ENCODE measurements at places on chromosomes 7 and 10.

DNA sequence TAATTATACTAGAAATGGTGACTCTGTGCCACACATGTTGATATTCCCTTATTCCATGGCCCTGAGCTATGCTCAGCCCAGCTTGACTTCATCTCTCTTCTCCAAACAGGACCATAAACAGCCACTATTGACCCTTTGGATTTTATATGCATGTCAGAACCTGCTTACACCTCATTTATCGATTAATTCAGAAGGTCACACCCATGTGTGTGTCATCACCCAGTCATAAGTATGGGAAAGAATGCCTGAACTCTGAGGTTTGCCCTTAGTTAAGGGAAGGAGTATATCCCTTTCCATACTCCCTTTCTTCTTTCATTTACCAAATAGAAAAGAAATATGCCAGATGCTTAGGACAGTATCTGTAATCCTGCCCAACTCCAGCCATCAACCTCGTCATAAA lies 602.3 kb downstream of the SORCS3 start:
- DNase-seq, result no peak

GRCh38 chr7:37097276-37097675 lies 351.4 kb downstream of the ELMO1 start:
- no peak for DNase-seq

GRCh38 chr10:6498771-6499170 lies 81.3 kb downstream of the PRKCQ start:
- DNase-seq, result peak; percentile 52

- DNase-seq, result no peak
Measured at GRCh38 chr10:13944823-13945222, 358.1 kb downstream of the PRPF18 start.

DNA sequence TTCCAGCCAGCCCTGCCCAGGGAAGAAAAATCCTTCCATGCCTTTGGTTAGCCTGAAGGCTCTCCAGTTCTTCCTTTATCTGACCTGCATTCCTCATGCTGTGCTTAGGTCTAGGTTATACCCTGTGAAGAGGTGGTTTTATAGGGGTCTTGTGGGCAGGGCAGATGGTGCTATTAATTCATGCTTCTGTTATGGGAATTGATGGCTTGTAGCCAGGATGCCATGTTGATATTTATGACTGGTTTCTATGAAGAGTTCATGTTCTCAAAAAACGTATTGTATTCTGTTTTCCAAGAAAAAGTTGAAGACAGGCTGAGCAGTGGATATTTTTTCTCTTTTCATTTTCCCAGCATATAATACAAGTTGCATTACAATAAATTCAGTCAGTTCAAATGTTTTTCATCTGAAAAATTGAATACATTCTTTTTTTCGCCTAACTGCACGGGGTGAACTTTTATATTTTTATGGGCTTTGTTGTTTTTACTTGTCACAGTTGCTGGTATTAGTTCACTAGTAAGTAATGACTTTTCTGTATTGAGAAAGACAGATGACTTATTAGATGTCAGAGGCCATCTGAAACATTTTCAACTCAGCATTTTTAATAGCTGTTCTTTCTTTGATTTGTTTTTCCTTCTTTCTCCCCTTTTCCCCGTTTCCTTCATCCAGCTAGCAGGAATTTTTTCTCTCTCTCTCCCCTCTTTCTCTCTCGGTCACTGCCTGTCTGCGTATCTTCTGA lies 322.8 kb downstream of the LRMDA start:
- no peak for DNase-seq

GRCh38 chr10:15265056-15265455 lies 96.6 kb upstream of the NMT2 start:
- no peak for DNase-seq

DNA sequence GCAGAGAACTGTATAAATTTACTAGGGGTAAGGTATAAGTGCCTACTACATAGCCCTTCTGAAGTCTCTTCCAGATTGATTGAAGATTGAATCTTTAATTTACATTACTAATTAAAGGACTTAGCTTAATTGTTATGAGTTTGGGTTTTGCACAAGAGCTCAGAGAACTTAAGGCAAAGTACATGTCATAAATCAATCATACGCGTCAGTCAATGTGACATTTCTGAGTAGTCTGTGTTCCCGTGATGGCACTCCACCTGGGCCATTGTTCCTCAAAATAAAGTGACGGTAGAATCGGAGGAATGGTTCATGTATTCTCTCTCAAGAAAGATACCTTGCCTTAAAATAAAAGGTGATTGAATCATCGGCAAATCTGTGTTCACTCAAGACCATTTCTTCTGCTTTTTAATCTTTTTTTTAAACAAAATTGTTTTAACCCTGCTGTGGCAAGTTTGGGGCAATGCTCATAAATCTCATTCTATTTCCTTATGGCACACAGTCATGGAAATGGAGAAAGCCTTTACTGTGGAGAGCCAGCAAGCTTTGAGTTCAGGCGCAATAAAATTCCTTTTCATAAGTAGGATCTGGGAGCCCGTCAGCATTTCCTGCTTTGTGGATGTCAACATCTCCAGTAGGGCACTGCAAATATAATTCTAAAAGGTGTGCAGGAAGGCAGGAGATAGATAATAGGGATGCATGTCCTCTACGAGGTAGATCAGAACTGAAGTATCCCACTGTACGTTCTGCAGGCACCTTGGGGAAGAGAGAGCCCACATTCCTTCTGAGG lies 427.4 kb downstream of the GATA3 start:
- no peak for DNase-seq

- DNase-seq, result peak; percentile 20
Measured at GRCh38 chr10:6409971-6410643, 170.0 kb downstream of the PRKCQ start.

DNA sequence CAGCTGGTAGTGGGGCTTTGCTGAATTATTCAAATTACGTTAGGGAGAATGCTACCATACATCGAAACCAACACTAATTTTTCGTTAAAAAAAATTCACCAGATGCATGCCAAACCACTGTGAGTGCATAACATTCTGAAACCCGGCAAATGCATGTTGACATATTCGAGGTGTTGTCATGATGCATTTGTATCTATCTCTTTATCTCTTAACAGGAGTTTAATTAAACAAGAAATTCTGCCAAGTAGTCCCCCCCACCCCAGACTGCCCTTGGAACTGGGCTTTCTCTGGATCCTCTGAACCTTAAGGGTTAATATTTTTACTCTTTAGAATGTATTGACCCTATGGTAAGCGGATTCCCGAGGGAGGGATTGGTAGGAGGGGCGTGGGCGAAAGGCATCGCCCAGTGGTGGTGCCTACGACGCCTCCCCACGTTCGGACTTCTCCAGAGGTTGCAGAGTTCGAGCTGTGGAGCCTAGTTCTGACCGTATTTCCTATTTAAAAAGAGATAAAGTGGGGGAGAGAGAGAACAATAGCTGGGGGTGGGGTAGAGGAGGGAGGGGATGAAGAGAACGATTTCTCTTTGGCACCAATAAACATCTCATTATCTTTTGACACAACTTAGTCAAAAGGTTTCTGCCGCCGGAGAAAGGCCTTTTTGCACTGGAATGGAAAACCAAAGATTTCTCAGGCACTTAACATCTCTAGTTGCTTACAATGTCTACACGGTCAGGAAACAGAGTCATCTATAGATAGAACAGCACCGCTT lies 7.2 kb downstream of the DLX6 start:
- DNase-seq, result no peak

- DNase-seq, result no peak
Measured at GRCh38 chr7:144454-144826, 47.9 kb upstream of the FAM20C start.

DNA sequence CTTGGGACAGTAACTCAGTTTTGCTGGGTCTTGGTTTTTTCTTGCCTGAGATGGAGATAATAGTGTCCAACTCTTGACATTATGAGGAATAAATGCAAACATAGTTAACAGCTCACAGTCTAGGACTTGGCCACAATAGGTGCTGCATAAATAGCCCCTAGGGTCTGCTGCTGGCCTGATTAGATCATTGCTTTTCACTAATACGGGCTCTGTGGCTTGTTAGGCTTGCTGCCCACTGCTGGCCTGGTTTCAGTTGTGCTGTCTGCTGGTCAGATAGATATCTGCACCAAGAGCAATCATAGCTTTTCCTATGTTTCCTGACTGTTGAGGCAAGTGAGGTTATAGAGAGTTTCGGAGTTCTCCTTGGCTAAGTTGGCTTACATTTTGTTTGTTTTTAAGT lies 246.1 kb downstream of the DNAJB9 start:
- DNase-seq, result no peak

DNA sequence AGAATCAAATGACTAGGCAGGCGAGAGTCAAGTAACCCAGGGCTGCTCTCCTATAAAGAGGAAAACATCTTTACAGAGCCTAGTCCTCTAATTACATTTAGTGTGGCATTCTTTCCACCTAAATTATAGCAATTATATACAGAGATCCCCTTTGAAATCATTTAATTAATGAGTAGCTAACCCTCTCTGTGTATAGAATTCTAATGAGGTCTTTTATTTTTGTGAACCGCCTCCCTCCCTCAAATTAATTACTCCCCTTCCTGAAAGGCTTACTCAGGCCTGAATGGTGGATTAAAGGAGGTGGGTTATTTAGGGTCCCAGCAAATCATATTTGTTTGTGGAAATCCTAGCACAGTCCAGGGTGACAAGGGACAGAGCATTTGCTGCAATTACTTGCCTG lies 551.8 kb downstream of the SORCS3 start:
- no peak for DNase-seq

DNA sequence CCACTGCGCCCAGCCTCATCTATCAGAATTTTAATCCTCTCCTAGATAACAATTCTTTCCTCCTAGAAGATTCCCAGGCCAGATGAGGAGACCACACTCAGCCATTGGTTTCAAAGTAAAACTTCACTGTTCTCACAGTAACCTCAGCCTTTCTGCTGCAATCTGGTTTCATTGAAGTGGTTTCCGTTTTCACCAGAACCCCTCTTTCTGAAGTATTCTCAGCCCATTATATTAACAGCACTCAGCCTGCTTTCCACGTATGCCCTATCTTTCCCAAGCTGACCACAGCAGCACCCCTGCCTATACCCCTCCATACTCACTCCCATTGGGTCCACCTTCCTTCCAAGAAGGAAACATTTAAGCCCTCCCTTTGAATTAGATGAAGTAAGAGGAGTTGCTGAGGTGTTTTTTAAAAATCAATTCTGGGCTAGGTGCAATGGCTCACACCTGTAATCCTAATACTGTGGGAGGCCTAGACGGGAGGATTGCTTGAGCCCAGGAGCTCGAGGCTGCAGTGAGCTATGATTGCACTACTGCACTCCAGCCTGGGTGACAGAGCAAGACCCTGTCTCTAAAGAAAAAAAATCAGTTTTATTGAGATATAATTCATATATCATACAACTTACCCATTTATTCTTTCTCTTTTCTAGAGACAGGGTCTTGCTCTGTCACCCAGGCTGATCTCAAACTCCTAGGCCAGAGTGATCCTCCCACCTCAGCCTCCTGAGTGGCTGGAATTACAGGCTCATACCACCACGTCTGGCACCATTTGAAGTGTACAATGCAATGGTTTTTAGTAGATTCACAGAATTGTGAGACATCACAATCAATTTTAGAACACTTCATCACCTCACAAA lies 11.3 kb downstream of the PLAU start:
- DNase-seq, result peak; percentile 27

GRCh38 chr7:89621925-89622641 lies 532.2 kb upstream of the STEAP1 start:
- no peak for DNase-seq

DNA sequence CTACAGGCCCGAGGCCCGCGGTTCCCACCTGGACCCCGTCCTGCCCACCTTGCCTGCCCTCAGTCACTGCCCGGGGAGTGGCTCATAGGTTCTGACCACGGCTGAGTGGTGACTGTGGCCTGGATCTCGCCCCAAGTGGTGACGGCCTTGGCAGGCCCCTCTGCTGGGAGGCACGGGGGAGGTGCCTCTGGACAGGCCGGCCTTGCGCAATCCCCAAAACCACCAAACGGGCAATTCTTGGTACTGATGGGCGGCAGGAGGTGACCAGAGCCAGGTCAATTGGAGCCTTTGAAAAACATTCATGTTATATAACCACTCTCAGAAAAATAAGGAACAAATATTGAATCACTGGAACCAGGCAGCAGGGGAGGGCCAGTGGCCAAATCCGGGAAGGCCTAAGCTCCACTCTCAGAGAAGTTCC lies 83.4 kb downstream of the PRKAG2 start:
- no peak for DNase-seq

GRCh38 chr10:99372546-99373271 lies 43.6 kb downstream of the CNNM1 start:
- no peak for DNase-seq

DNA sequence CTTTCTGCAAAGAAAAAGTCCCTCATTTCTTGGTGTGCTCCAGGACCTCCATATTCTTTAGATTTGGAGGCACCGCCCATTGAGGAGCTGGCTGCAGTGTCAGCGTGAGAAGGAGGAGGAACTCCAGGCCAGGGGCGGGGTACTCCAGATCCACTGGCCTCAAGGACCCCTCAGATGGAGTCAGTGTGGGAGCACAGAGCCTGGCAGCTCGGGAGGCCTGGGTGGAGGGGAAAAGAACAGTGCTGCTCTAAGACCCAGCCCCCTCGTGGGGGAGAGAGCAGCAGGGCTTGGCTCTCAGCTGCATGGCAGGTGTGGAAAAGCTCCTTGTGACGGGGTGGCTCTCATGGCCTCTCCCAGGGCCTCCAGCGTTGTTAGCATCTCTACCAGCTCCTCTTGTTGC lies 70.5 kb downstream of the ITGB1 start:
- DNase-seq, result no peak

- no peak for DNase-seq
Measured at GRCh38 chr7:134910968-134911367, 75.3 kb upstream of the AGBL3 start.

DNA sequence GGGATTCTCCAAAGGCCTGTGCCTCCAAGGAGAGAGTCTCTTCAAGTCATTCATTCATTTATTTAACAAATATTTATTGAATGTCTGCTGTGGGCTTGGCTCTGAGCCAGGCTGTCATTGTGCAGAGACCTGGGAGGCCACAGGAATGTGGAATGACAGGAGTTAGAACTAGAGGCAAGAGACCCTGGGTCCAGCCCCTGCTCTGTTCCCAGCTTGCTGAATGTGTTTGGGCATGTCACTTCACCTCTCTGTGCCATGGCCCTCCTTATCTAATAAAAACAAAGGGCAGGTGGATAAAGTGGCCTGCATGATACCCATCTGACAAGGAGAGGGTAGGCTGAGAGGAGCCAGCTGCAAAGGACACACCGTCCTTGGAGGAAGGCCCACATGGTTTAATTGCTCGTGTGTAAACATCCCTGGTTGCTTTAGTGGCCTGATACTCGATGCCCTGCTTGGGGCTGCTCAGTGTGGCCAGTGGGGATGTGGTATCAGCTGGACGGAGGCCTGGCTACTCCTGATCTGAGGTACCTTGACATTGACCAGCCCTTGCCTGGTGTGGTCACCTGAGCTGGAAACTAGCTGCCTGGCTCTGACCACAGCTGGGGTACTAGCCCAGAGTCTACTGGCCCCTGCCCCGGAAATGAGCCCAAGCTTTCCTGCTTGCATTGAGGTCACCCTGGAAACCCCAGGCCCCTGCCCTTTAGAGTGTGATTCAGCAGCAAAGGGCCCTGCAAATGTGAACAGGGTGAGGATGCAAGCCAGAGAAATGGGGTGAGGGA lies 116.2 kb downstream of the CDH23 start:
- DNase-seq, result no peak

GRCh38 chr7:142750321-142750938 lies 1.2 kb downstream of the PRSS1 start:
- no peak for DNase-seq

GRCh38 chr10:33025039-33025438 lies 67.0 kb upstream of the ITGB1 start:
- DNase-seq, result no peak

All from CD8-positive, alpha-beta T cell (primary cell).